Activated gamma-delta T cell (primary cell): ENCODE measurements at places on chromosomes 13 and 19.
A peak's percentile ranks its signal among the peaks of the same experiment; 100 is the strongest.

GRCh38 chr19:517721-518597, 10.7 kb downstream of the TPGS1 start:
- no peak for DNase-seq

DNA sequence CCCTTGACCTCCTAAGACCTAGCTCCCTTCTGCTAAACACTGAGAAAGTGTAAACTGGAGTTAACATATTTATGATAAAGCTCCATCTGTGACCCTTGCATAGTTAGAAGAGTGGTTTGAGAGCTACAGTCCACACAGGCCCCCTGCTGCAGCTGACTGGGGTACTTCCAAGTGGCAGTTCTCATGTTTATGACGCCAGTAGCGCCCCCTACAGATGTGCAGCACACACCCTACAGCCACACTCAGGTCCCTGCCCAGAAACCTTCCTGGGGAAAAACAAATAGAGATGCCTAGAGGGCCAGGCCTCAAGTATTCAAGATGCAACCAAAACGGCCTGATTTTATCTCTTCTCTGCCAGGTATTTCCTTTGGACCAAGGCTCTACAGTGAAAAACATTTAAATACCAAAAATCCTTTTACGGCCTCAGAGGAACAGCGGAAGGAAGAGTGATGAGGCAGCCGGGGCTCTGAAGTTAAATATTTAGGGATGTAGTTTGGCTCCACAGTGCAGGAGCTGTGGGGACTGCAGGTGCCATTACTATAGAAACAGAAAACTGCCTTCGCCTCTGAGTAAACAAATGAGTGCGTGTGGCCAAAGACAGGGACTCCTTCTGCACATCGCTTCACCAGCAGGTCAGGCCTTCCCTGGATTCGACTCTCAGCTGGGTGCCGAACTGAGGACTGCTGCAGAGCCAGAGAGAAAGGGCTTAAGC, 553.1 kb downstream of the EFNB2 start:
- no peak for DNase-seq

GRCh38 chr19:2613507-2614295, 88.8 kb downstream of the GNG7 start:
- DNase-seq: no peak

DNA sequence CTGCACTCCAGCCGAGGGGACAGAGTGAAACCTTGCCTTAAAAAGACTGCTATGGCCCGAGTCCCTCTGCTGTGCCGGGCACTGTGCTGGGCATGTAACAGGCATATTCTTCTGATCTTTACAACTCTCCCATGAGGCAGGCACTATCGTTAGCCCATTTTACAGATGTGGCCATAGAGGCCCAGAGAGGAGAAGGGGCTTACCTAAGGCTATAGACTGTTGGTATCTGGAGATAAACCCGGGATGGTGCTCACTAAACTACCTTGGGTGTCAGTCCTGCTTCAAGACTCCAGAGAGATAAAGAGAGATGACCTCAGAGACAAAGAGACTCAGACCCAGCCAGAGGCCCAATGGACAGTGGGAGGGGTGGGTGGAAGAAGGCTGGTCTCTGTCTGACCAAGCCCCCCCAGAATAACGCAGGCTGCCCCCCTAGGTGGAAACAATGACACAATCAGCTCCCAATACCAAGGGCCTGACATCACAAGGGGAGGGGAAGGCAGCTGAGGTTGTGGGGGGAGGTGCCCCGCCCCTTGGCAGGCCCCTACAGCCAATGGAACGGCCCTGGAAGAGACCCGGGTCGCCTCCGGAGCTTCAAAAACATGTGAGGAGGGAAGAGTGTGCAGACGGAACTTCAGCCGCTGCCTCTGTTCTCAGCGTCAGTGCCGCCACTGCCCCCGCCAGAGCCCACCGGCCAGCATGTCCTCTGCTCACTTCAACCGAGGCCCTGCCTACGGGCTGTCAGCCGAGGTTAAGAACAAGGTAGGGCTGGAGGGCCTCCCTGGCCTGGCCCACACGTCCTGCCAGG, at the start of gene CNN1:
CNN1 (plus strand) TSS at position 620 of the 805 bp plus-strand sequence; CDS start at position 697, 77 bp downstream.
- DNase-seq: no peak

DNA sequence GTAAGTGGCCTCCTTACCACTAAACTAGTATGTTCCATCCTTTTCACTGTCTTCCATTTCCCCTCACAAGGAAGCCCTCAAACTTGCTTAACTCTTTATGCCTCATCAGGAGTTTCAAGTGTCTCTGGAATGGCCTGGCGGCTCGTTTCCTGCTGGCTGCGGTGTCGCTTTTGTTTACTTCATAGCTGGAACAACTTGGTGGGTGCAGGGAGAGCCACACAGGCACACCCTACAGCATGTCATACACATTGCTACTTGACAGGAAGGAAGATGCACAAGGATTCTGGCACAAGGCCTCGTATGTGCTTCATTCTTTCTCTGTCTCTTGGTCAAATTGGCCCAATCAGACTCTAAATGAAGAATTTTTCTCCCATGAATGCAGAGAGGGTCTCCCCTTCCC, 488.3 kb downstream of the FOXO1 start:
- DNase-seq: no peak

GRCh38 chr13:89822467-89822866, 1525.0 kb upstream of the MIR17HG start:
- DNase-seq: no peak

- DNase-seq: no peak
Measured at GRCh38 chr13:62092949-62093348, 677.3 kb upstream of the PCDH20 start.

DNA sequence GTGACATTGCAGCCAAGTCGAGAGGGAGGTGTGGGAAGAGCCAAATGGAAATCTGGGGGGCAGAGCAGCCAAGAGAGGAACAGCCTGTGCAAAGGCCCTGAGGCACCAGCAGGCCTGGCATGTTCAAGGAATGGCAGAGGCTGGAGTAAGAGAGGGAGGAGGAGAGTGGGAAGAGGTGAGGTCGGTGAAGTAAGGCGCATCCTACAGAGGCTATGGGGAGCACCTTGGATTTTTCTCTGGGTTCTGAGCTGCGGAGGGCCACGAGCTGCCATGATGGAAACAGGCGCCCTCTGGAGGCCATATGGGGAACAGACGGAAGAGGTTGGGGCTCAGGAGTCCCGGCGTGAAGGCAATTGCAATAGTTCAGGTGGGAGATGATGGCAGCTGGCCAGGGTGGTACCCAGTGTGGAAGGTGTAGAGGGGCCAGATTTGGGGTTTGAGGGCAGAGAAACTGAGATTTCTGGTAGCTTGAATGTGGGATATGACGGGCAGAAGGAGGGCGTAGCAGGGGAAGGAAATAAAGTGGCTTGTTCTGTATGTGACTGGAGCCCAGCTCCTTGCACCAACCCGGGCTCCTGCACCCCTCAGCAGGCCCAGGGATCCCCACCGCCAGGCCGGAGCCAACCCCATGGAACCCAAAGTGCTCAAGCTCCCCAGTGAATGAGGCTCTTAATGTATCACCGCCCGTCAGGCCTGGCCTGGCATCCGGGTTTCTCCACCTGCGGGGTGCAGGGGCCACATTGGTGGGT, 20.5 kb upstream of the STRN4 start:
- DNase-seq: no peak

DNA sequence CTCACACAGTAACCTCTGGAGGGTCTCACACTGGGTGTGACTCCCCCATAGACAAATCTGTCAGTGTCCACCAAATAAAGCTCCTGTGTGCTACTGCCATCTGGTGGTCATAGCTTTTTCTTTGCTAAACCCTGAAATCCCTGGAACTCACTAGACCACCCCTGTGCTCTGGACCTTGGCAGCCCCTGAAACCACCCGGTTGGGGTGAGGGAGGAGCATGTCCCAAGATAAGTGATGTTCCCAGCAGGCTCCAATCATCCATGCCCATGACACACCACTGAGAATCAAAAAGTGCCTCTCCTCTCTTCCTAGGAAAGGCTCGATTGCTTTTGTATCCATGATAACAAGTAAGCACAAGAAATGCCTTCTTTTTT, 6.5 kb upstream of the HSD17B14 start:
- DNase-seq: no peak

DNA sequence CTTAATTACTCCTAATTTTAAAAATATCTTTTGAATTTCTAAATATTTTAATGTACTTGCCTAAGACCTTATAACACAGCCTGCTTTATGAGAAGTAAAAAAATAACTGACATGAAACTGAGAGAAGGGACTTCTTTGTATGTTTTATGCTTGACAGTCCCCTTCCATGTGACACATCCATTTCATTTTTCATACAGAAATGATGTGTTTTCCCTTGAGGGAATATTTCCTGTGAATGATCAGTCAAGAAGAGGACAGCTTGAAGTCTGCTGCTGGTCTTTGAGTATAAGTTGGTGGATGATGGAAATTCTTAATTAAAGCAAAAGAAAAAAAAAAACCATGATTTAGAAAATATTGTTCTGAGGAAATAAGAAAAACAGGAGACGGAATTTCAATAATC, 230.4 kb upstream of the KLHL1 start:
- DNase-seq: no peak

GRCh38 chr19:16942583-16942982, 53.8 kb downstream of the F2RL3 start:
- DNase-seq: no peak

DNA sequence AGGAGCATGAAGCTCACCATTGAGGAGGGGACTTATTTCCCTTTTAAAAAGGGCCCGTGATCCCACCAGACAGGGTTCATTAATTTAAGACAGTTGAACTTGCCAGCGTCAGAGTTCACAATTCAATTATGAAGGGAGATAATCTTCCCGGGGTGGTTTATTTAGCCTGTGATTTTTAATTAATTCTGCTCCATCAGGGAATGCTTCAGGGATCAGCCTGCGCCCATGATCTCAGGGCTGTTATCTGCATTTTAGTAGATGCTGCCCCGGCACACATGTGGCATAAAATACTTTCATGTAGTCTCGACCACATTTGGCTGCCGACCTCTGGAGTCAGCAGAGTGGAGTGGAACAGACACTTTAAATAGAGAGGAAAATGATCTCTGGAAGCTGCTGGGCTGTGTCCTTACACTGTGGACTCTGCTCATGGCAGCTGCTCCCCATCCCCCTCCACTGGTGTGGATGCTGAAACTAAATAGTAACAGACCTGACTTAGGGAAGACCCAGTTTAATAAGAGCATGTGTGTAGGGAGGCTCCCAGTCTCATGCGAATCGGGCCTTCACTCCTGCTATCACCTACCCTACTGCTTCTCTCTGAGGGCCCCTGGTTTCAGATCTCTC, 256.9 kb downstream of the TEX29 start:
- DNase-seq: no peak

- no peak for DNase-seq
Measured at GRCh38 chr13:33185853-33186252, 99.7 kb downstream of the STARD13 start.

DNA sequence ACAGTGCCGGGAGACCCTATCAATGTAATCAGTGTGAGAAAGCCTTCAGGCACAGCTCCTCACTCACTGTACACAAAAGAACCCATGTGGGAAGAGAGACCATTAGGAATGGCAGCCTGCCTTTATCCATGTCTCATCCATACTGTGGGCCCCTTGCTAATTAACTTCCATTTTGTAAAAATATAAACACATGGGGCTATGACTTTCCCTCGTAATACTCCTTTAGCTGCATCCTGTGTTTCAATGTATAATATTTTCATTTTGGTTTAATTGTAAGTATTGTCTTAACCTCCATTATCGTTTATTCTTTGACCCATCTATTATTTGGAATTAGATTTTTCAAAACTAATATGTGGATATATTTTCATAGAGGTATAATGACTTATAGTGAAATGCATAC, 29.3 kb downstream of the ZNF333 start:
- no peak for DNase-seq

DNA sequence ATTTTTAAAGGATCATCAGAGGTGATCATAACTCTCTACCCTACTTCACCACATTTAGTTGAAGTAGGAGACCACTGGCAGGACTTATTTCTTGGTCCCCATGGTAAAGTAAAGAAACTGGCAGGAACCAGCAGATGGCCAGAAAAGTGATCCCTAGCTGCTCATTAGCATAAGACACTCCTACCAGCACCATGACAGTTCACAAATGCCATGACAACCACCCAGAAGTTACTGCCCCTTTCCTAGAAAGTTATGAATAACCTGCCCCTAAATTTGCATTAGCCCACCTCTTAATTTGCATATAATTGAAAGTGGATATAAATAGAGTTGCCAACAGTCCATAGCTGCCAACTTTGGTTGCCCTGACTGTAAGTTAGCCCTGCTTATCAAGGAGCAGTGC, 18.4 kb upstream of the RUBCNL start:
- no peak for DNase-seq

DNA sequence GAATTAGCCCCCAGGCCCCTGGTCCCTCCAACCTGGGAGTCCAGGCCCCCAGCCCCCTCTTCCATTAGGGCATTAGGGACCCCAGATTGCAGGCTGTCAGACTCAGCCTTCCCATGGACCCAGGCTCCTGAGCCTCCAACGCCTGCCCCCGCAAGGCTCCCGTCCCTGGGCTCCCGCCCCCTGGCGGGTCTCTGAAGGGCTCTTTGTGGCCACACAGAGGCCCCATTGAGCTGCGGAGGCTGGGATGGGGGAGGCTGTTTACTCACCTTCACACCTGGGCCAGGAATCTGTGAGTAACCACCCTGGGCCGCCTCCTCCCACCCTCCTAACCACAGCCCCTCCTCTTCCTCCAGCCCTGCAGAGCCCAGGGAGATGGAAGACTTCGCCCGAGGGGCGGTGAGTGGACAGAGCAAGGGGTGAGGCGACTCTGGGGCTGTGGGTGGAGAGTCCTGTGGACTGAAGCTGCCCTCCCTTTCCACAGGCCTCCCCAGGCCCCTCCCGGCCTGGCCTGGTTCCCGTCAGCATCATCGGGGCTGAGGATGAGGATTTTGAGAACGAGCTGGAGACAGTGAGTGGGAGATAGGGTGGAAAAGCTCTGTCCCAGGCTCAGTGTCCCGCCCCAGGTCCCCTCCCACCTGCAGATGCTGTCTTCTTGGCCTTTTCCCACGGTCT, 4.9 kb downstream of the ARHGEF1 start:
- DNase-seq: peak; percentile 62

GRCh38 chr13:37966266-37966665, 96.7 kb upstream of the TRPC4 start:
- DNase-seq: no peak

DNA sequence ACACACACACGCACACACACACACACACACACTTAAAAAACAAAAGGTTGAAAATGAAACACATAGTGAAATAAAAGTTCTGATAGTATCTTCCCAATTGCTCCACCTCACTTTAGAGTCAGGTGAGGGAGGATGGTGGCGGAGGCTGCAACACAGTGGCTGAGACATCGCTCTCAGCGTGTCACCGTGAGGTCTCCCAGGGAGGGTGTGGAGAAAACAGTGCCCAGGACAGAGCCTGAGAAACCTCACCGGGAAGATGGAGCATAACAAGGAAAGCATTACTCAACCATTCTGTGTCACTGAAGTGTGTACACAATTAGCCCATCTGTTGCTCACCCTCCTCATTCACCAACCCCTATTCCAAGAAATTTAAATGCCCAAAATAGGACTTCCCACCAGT, 111.4 kb upstream of the USP29 start:
- no peak for DNase-seq

- no peak for DNase-seq
Measured at GRCh38 chr13:34413538-34414210, 528.4 kb upstream of the NBEA start.
